Chondrocyte (in vitro differentiated cells): ENCODE measurements at places on chromosomes 13 and 19. TPM values are rescaled to one million over a fixed set of nuclear protein-coding genes. Genes with fewer than 3 reads are reported as not detected.
A peak's percentile ranks its signal among the peaks of the same experiment; 100 is the strongest.

DNA sequence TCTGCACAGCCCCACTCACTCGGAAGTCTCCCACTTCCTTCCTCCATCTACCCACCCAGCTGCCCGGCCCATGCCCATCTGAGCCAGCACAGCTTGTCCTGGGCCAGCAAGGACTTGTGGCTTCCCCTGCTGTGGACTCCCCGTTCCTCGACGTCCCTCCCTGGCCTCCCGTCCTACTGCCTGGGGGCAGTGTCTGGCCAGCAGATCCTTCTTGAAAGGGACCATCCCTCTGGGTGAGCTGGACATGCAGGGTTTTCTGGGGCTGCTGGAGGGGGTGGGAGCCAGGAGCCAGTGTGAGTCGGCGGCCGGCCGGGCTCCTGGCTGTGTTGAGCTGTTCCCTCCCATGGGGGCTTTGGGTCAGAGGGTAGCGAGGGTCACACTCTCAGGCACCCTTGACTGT, 26.7 kb downstream of the CRTC1 start:
- no peak for DNase-seq

ZNF208 gene
- total RNA-seq = not detected in 3 replicates

- no peak for DNase-seq
Observed at GRCh38 chr13:48000559-48001113, 437 bp downstream of the SUCLA2 start.

DNA sequence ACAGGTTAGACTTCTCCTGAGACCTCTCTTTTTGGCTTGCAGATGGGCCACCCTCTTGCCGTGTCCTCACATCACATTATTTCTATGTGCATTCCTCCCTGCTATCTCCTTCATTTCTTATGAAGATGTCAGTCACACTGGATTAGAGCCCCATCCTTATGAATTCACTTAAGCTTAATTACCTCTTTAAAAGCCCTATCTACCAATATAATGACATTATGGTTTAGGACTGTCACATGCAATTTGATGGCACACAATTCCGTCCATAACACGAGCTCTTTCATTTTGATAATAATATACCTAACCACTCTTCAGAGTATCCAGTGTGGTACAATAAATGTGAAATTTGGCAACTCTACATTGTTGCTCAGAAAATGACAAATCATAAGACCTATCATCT, 1037.3 kb downstream of the DIAPH3 start:
- DNase-seq = no peak

GRCh38 chr19:45297674-45298073, 25.0 kb downstream of the CKM start:
- no peak for DNase-seq

ZNF816 gene
- 8.2 to 9.3 TPM (median 8.7 TPM) in 3 replicates for total RNA-seq

DNA sequence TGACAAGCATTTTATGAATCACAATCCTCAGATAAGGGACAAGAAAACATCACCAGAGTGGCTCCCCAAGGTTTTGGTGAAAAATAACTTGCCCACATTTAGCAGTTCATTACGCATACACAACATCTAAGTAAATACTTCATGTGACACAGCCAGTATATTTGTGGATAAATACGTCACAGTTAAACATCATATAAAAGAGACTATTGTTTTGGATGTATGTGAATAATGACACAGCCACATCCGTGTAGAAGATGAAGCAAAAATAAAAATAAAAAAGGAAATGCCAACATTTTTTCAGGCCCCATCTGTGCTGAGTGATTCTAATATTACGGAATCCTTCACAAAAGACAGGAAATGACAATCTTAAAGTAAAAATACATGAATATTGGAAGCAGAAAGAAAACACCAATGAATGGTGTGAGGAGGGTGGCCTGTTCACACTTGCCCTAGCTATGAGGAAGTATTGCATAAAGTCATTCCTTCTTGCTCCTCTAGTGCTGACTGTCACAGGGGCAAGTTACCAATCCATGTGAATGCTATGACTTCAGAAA, 457.1 kb downstream of the KLF12 start:
- no peak for DNase-seq

DCLK1 gene
- total RNA-seq = 7.3 to 25.8 TPM (median 7.9 TPM) in 3 replicates

GRCh38 chr19:2701361-2702169, 929 bp downstream of the GNG7 start:
- DNase-seq = no peak

DNA sequence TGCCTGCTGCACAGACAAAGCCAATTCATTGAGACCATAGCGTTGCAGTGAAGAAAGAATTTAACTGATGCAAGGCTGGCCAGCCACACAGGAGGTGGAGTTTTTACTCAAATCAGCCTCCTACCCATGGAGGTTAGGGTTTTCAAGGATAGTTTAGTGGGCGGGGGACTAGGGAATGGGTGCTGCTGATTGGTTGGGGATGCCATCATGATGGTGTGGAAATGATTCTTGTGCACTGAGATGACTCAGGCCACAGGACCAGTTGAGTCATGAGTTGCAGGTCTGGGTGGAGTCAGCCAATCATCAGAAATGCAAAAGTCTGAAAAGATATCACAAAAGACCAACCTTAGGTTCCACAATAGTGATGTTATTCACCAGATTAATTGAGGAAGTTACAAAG, 359.6 kb downstream of the FOXO1 start:
- DNase-seq = no peak

GRCh38 chr19:18967358-18968146, 26.5 kb upstream of the HOMER3 start:
- DNase-seq = no peak

GRCh38 chr13:67620665-67621064, 390.5 kb upstream of the PCDH9 start:
- no peak for DNase-seq

DNA sequence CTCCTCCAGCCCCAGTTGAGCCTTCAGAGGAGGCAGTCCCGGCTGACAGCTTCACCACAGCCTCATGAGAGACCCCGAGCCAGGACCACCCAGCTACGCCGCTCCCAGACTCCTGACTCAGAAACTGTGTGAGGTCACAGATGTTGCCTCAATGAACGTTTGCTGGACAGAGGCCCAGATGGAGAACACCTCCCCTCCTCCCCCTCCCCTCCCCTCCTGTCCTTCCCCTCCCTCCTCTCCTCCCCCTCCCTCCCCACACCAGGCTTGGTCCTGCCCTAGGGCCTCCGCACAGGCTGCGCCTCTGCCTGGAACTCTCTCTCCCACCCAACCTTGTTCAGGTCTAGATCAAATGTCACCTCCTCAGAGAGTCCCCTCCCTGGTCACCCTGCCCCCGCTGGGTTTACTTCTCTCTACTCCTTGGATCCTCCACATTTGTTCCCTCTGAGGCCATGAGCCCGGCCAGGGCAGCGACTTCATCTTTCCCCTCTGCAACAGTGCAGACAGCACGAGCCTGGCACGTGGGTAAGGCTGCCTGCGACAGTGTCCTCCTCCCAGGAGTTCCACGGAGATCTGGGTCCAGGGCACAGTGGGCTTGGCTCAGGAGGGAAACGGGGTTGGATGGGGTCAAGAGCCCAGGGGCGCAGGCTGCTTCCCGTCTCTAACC, 17.4 kb downstream of the PIP5K1C start:
- DNase-seq = peak; percentile 75

- DNase-seq = no peak
Observed at GRCh38 chr19:13162724-13163608, 12.8 kb downstream of the IER2 start.

KCNN4 gene
- 2.3 to 3.3 TPM (median 2.9 TPM) in 3 replicates for total RNA-seq

TMEM238 gene
- 0.59 to 1.0 TPM (median 0.85 TPM) in 3 replicates for total RNA-seq

DNA sequence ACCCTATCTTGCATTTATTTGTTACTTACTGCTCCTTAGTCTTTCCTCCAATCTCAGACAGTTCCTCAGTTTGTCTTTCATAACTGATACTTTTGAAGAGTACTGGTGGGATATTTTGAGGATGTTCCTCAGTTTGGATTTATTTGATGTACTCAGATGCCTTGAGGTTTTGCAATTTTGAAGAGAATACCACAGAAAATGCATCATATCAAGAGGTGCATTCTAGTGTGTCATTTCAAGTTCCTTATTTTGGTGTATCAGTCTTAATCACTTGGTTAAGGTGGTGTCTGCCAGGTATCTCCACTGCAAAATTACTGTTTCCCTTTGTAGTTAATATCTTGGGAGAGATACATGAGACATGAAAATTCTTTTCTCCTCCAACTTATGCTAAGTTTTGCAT, 75.1 kb downstream of the URI1 start:
- no peak for DNase-seq

KCNC3 gene
- 4.9 to 9.3 TPM (median 8.9 TPM) in 3 replicates for total RNA-seq

- DNase-seq = no peak
Observed at GRCh38 chr13:65159803-65160202, 2070.3 kb downstream of the PCDH9 start.

GRCh38 chr19:55068950-55069864, 6.3 kb upstream of the RDH13 start:
- DNase-seq = no peak

DNA sequence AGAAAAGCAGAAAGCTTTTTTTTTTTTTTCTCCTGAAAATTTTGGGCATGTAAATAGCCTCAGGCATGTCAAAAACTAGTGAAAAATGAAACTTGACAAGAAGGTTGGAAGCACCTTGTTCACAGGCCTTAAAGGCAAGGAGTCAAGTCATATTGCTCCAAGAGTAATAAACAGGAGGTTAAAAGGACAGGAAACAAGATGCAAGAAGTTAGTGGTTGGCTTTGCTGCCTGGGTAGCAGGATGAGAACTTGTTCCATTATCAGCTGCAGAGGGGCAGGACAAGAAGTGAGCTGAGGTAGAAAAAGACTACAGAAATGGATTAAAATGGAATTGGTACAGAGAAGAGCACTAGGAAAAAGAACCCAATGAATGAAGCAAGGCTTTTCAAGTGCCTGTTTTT, 242.6 kb downstream of the DCT start:
- DNase-seq = no peak

- DNase-seq = no peak
Observed at GRCh38 chr13:100561599-100562204, 26.9 kb downstream of the GGACT start.

DNA sequence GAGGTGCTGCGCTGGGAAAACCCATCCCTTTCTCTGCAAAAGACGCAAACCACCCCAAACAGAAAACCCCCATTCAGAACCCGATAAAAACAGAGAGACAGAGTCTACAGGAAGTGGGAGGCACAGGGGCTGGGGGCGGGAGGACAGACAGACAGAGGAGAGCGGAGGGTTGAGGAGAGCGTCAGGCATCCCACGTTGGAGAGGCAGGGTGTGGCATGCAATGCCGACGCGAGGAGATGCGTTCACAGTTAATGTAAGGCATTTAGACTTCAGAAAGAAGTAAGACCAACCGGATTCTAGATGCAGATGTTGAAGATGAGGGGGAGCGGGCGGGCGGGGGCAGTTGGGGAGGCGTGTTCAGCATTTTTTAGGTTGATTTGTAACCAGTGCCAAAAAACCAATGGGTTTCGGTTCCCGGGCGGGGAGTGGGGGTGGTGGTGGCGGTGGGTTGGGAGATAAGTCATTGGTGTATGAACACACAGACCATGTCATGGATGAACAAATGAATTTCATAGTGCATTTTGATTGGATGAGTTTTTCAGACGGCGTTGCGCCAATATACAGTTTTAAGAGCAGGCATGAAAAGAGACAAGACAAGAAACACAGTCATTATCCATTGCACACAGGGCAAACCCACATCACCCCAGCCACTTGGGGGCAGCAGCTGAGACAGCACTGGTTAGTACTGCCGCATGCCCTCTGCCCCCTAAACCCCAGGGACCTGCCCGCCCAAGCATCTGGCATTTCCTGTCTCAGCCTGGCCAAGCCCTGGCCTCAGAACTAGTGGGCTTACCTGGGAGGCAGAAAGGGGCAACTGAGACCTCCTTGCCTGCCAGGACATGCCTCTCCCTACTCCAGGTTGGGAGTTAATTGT, 91.3 kb downstream of the IER2 start:
- DNase-seq = no peak

GPR108 gene
- total RNA-seq = 38.4 to 42.4 TPM (median 39.8 TPM) in 3 replicates

DNA sequence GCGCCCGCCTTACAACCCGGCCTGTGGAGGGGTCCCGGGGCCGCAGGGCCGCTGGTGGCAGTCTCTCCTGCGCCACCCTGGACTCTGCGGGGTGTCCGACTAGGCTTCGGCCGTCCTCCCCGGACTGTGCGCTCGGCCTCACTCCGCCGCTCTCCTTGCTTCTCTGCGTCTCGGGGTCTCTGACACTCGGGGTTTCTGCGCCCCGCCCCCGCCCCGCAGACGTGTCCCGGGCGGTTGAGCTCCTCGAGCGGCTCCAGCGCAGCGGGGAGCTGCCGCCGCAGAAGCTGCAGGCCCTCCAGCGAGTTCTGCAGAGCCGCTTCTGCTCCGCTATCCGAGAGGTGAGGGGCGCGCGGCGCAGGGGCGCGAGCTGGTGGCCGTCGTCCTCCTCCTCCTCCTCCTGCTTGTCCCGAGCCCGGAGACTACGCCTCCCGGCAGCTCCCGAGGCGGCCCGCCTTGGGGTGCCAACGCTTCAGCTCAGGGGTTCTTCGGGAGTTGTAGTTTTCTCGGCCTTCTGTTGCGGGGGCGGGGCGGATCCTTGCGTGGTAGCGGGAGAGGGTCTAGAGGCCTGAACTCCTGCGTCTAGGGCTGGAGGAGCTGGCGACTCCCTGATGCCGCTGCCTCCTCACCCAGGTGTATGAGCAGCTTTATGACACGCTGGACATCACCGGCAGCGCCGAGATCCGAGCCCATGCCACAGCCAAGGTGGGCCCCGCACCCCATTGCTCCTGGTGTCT, 627 bp downstream of the LIN7B start:
- DNase-seq = no peak

GRCh38 chr19:45038931-45039893, at the start of gene CLASRP:
Gene CLASRP, plus strand, starts transcription at chr19:45039045. Its CDS starts 1,168 bp downstream, at chr19:45040213.
- DNase-seq = no peak

MAG gene
- total RNA-seq = not detected in 3 replicates

- DNase-seq = no peak
Observed at GRCh38 chr19:56837004-56837403, 3.5 kb downstream of the PEG3 start.

GRCh38 chr19:4491446-4491845, 19.3 kb downstream of the HDGFL2 start:
- no peak for DNase-seq

GRCh38 chr13:77416666-77417212, 89.8 kb upstream of the MYCBP2 start:
- no peak for DNase-seq

- no peak for DNase-seq
Observed at GRCh38 chr13:89393758-89394304, 1722.7 kb downstream of the SLITRK5 start.

DNA sequence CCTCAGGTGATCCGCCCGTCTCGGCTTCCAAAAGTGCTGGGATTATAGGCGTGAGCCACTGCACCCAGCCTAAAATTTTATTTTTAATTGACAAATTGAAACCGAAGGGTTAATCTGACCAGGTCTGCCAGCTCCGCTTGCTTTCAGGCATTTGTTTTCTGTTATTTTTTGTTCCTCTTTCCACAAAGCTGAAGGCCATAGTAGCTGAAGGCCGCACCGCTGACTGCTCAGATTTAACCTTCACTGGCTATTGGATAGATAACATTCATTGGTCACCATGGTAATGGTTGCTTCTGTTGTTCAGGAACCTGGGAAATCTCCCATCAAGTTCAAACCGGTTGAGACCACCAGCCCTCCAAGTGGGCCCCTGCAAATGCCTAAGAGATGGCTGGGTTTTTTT, 124.5 kb upstream of the USP29 start:
- no peak for DNase-seq

GRCh38 chr13:27327633-27328032, 57.0 kb downstream of the RASL11A start:
- DNase-seq = no peak

CAMSAP3 gene
- 0.41 to 0.42 TPM in 2 of 3 replicates, not detected in the other for total RNA-seq

ZNF540 gene
- 1.3 to 3.2 TPM (median 1.4 TPM) in 3 replicates for total RNA-seq

IL27RA gene
- total RNA-seq = 2.5 to 3.0 TPM (median 2.9 TPM) in 3 replicates

- peak; percentile 76 for DNase-seq
Observed at GRCh38 chr19:33227242-33227650, 1.6 kb upstream of the SLC7A10 start.
